ENCODE measurements at places on chromosomes 16 and 17.

- DNase-seq: no peak
These were observed 26.6 kb downstream of the CTU2 start for GRCh38 chr16:88732961-88733294.

DNA sequence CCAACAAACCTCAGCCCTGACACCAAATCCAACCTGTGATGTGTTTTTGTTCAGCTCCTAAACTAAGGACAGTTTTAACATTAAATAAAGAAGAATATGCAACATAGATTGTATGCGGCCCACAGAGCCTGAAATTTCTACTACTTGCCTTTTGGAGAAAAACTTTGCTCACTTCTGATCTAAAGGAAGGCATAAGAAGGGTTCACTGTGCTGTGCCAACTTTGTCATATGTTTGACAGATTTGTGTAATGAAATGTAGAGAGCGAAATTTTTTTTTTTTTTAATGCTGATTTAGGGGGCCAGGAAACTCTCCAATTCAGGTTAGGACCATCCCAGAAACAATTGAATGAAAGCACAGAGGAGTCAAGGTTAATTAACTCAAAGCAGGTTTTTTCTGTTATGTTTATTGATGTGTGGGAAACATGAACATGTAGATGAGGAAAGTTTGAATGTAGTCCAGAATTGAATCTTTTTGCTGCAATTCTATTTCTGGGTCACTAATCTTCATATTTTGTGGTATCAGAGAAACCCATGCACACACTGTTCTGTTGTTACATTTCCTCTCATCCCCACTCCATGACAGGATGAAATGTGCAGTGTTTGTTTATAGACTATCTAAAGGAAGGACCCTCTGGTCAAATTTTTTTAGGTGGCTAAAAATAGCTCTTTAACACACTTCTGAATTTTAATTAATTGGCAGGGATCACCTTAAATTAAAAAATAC, 71.5 kb downstream of the TAOK1 start:
- no peak for DNase-seq

- no peak for DNase-seq
These were observed 18.1 kb downstream of the FZD2 start for GRCh38 chr17:44575403-44575802.

- DNase-seq: no peak
These were observed 86.8 kb upstream of the HSBP1 start for GRCh38 chr16:83720981-83721380.

- DNase-seq: peak; percentile 84
These were observed 70.5 kb downstream of the RBBP6 start for GRCh38 chr16:24609740-24610415.

DNA sequence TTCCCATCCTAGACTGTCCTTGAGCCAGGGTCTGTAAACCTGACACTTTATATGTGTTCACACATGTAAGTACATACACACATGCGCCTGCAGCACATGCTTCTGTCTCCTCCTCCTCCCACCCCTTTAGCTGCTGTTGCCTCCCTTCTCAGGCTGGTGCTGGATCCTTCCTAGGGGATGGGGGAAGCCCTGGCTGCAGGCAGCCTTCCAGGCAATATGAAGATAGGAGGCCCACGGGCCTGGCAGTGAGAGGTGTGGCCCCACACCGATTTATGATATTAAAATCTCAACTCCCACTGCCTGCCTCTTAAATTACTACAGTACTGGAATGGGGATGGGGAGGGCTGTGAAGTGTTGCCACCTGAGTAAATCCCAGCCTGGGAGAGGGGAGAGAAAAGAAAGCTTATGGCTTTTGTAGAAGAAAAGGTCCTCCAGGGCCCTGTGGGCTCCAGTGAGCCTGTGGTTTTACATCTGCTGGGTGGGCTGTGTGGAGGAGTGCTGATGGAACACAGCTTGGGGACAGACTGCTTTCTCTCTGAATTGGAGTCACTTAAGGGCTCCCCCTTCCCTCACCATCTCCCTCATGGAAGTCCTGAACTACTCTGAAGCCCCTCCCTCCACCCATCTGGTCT, 990 bp upstream of the WNK4 start:
- DNase-seq: no peak

DNA sequence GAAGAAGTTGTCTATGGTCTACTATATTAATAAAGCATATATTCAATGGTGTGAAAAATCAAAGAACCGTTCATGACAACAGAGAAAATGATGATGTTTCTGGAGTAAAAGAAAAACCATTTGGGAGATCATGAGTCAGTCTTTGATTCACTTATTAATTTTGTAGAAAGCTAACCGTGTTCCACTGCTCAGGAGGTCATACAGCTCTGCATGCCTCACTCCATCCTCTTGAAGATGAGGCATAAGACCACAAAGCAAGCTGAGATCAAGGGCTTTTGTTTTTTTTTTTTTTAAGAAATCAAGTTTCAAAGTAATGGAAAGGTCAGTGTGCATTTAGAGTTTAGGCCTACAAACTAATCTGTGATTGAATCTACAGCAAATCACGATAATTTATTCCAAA, 206.4 kb downstream of the CEP112 start:
- no peak for DNase-seq

DNA sequence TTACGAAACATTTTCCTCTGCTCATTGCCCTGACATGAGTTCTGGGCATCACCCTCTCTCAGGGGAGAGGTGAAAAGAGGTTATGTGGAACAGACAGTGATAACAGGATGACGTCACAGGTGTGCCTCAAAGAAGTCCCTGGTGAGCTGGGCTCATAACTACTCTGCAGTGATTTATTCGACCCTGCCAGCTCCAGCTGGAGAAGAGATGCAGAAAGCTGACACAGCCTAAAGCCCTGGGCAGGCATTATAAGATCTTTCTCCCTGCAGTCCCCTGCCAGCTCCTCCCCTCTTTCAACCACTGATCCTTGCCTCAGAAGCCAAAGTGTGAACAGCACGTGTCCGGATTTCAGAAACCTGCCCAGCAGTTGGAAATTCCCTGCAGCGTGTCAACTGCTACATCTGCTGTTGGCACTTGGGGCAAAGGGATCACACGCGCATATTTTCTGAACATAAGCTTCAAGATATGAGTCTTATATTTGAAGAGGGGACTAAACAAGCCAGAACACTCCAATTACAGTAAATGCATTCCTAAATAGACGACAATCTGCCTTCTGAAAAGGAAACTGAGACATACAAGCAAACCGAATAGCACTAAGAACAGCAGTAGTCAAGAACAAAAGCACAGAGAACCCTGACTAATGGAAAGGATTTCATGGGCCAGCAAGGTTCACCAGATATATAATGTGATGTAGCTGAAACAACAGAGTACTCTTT, 80.5 kb downstream of the SMG6 start:
- DNase-seq: no peak

DNA sequence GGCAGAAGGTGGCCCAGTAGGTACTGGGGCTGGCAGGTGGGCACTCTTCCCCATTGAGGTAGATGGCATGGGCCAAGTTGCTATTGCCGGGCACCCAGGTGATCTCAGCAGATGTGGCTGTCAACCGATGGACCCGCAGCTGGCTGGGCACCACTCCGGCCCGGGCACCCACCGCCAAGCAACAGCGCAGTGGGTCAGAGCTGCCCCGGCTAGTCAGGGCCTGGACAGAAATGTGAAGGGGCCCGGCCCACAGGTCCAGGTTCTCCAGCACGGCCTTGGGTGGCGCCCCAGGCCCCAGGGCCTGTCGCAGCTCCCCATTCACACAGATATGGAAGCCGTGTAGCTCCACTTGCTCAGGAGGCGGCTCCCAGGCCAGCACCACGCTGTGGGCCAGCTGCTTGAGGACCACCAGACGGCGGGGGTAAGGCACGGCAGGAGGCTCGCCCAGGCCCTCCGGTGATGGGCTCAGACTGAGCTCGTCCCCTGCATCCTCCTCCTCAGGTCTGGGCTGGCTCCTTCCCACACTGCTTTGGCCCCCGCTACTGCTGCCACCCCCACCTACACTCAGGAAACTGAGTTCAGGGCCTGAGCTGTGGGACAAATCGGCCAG, 16.5 kb downstream of the TSPOAP1 start:
- DNase-seq: no peak

DNA sequence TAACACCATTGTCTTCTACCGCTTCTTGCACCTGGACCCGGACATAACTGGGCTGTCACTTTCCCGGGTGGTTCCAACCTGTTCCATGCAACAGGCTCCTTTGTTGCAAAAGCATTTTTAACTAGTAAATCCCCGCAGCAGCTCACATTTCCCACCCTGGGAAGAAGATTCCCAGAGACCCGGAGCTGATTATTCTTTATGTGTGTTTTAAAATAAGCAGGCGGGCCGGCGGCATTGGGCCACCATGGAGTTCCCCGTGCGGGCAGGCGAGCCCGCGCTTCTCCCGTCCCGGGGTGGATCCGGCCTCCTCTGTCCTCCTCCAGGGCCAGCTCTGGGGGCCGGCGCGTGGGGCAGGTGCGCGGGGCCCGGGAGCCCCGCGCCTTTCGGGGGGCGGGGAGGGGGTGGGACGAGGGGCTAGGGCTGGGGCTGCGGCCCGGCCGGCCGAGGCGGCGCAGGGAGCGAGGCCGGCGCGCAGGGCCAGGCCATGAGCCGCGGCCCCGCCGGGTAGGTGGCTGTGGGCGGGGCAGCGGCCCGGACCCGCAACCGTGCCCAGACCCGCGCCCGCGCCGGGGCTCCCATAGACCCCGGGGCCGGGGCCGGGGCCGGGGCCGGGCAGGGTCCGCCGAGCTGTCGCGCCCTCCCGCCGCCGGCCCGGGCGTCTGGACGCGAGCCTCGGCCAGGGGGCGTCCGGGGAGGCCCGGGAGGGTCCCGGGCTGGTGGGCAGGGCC, 1.7 kb downstream of the CRAMP1 start:
- DNase-seq: no peak

- no peak for DNase-seq
These were observed 6.7 kb downstream of the NR1D1 start for GRCh38 chr17:40093580-40094201.

DNA sequence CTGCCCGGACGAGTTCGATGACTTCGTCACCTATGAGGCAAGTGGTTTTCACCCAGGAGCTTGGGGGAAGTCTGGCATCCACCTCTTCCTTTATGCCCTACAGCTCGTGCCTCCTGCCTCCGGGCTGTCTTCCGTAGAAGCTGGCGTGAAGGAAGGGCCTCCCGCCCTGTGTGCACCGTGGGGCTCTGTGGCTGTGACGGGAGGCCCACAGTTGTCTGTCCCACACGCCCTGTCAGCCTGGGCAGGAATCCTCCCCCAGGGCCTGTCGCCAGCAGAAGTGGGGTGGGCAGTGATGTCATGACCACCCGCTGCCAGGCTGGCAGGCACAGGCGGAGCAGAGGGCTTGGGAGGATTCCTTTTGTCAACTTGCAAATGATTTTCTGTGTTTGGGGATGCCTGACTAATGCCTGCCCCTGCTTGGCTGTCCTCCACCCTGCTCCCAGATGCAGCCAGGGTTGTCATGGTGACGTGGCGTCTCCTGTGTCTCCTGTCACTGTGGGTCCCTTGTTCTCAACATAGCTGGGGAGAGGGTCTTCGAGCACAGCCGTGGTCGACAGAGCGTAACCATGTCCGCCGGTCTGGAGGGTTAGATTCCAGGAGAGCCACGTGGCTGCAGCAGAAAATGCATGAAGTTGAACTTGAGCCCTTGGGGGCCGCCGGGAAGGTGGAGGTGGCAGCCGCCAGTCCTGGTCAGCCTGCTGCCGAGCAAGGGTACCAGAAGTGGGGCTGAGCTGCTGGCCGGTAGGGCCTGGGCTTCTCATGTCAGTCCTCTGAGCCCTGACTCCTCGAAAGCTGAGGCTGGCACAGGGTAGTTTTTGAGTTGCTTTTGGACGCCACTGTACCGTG, 46.1 kb downstream of the RAB11FIP3 start:
- DNase-seq: no peak

DNA sequence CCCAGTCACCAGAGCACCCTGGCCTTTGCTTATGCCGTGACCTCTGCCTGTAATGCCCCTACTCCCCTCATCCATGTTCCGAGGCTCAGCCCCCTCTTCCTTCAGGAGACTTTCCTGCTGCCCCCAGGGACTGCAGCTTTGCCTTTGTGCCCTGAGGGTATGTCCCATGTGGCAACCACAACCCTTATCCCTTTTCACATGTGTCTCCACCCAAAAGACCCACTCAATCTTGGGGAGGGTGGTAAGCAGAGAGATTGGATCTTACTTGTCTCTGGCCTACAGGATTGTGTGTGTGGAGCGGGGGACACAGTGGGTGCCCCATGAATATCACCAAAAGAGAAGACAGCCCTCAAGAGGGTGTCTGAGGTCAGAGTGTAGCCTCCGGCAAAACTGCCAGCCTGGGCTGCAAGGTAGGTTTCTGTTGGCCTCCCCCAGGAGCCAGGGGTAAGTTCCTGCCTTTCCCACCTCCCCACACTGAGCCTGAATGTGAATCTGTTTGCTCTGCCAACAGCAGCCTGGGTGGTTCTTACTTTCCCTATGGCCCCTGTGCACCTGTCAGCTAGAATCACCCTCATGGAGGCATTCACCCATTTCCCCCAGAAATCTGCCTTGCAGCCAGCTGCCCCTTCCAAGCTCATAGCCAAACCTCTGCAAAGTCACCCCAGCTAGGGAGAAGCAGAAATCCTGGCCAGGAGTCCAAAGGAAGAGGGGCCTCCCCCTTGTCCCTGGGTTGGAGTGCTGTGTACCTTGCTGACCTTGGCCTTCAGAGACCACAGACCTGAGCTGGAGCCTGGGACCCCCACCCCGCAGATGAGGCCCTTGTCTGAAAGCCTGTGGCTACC, 11.5 kb upstream of the C17orf113 start:
- DNase-seq: no peak

DNA sequence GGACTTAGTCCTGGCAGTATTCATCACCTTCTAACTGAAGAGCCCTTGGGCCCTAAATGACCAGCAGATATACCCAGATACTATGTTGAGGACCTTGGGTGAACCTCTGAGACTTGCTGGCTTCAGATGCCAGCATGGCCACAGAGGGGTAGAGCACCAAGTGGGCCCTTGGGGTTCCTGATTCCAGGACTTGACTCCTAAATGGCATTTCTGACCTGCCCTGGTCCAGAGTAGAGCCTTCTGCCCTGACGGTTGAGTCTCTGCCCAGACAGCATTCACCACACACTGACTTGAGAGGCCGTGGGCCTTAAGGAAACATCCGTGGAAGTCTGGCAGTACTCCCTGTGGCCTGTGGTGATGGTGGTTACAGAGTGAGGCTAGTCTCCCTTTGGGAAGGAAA, 2.8 kb upstream of the APPBP2 start:
- DNase-seq: no peak

GRCh38 chr16:89316701-89317100, 99.2 kb downstream of the ZNF778 start:
- DNase-seq: no peak

GRCh38 chr17:83145831-83146230, 66.4 kb downstream of the METRNL start:
- no peak for DNase-seq

GRCh38 chr17:13272296-13272695, 254.5 kb upstream of the ELAC2 start:
- no peak for DNase-seq

Measured in left kidney (tissue), 8 donors.